NCI-H748 treated with DMSO at 0.1 percent for 48 hours (cell line): ENCODE measurements at places on chromosomes 2 and 18.

GRCh38 chr2:10079870-10080535, at the start of gene CYS1:
TSS of gene CYS1 (minus strand) at chr2:10080411. CDS start at chr2:10080223, 188 bp downstream.
- no peak for DNase-seq

DNA sequence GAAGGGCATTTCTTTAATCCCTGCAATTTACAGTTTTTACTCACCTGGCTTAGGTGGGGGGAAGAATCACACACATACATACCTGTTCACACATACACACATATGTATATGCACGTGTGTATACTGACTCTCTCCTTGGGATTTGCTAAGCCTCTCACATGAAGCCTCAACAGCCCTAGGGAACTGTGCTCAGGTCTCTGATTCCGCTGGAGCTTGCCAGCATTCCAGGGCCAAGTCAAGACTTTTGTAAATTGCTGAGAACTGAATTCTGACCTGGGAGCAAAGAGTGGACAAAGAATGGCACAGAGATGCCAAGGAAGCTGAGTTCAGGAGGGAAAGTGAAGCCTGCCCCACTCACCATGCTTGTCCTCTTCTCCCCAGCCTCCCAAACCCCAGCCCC, 177.3 kb downstream of the TMEM247 start:
- no peak for DNase-seq

GRCh38 chr2:224222291-224222690, 179.6 kb downstream of the FAM124B start:
- DNase-seq: no peak

GRCh38 chr2:48132271-48132625, 225.9 kb upstream of the FBXO11 start:
- DNase-seq: no peak

- DNase-seq: no peak
These were observed 111.6 kb upstream of the NPAS2 start for GRCh38 chr2:100708333-100708732.

DNA sequence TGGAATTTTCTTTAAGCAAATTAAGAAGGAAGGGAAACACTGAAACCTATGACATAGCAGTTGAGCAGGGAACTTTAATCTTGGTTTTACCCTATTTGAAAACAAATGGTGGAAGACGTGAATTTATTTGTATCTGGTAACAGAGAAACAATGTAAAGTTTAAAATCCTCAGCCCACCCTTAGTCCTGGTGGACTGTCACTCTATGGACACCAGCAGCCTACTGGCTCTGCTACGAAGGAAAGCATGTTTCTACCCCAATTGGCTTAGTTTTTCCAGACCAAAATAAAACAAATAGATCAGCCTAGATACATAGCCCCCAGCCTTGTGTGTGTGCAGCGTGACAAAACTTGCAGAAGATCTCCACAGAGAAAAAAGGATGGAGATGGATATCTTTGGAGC, 7.4 kb downstream of the ZEB2 start:
- no peak for DNase-seq

- no peak for DNase-seq
These were observed 616.6 kb upstream of the FSHR start for GRCh38 chr2:49770919-49771318.

DNA sequence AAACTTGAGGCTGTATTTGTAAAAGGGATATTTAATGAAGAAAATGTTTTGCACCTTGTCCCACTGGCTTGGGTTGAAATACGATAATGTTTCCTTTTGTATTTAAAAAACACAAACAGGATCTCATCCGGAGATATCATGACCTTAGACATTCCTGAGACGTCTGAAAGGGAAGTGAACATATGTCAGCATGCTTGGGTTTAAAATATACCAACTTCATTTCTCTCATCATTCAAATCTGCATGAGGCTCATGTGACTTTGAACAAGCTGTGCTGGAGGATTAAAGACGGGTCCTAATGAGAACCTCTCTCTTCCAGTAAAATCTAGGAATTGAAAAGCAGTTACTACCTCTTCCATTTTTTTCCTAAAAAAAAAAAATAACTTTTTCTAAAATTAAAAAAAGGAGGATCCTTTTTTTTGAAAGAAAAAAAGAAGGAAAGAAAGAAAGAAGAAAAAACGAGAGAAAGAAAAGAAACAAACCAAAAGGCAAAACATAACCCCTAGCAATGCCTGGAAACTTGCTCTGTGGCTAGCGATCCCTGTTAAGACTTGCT, 106.8 kb upstream of the ZFP36L2 start:
- DNase-seq: no peak

GRCh38 chr2:58601017-58601416, 359.9 kb upstream of the FANCL start:
- DNase-seq: no peak

DNA sequence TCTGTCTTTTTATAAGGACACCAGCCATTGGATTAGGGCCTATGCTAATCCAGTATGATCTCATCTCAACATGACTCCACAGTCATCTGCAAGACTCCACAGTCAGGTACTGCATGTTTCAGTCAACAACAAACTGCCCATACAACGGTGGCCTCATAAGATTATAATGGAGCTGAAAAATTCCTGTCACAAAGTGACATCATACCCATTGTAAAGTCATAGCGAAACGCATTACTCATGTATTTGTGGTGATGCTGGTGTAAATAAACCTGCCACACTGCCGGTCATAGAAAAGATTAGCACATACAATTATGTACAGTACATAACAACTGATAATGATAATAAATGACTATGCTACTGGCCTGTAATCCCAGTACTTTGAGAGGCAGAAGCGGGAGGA, 102.2 kb downstream of the TEX51 start:
- no peak for DNase-seq

- DNase-seq: no peak
These were observed 14.0 kb downstream of the STRADB start for GRCh38 chr2:201465524-201465971.

GRCh38 chr2:129334696-129335410, 644.6 kb upstream of the RAB6C start:
- no peak for DNase-seq

DNA sequence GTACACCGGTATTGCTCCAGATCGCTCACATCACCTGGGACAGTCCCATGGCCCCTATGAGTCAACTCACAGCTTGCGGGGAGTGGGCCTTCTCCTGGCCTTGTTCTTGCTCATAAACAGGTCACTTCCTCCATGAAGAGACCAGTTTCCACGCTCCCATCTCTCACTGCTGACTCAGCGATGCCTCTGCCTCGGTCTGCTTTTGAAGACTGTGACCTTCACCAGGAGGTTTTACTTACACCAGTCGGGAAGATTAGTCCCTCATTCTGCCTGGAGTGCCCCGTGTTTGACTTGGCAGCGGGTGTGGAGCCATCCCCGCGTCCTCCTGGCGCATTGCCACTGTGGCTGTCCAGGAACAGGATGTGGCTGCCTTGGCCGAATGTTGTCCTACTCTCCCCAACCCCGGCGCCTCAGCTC, 159.8 kb downstream of the RHBDD1 start:
- no peak for DNase-seq

DNA sequence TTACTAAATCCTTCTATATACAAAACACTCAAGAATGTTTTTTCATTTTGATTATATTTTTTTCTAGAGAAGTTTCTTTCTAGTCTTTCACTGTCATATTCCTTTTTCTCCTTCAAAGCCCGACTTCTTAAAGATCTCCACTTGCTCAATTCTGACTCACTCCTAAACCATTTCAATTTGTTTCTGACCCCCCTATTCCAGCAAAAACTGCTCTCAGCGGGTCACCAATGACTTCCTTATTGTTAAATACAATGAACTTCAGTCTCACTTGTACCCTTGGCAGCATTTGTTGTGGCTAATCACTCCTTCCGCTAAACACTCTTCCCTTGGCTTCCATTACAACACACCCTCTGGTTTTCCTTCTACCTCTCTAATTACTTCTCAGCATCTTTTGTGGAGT, 111.1 kb upstream of the RBBP8 start:
- no peak for DNase-seq

DNA sequence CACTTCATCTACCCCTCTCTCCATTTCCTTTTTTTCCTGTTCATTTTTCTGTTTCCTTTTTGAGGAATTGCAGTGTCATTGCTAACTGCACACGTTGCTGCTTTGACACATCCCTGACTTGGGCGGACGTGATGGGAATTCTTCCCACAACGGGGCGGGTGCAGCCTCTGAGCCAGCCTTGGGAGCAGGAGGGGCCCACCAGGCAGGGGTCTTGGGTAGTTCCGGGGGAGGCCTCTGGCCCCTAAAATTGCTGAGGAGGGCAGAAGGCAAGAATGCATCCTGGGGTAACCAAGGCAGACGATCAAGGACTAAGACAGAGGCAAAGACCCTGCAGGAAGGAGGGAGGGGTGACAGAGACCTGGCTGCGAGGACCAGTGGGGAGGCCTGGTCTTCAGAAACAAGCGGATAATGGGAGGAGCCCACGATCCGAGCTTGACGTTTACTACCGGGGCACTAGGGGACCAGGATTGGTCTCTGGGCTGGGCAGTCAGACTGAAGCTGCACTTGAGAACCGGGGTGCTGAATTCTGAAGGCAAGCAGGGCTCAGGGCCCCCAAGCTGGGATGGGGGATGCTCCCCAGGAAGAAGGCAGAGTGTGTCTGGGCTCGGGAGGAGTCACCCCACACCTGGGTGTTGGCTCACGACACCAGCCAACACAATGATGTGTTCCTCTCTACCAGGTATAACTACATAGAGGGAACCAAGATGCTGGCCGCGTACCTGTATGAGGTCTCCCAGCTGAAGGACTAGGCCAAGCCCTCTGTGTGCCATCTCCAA, 14.8 kb upstream of the CNDP1 start:
- DNase-seq: no peak

- DNase-seq: no peak
These were observed 78.3 kb upstream of the CRIM1 start for GRCh38 chr2:36277146-36277808.

- DNase-seq: no peak
These were observed 25.8 kb downstream of the NYAP2 start for GRCh38 chr2:225425284-225425683.

DNA sequence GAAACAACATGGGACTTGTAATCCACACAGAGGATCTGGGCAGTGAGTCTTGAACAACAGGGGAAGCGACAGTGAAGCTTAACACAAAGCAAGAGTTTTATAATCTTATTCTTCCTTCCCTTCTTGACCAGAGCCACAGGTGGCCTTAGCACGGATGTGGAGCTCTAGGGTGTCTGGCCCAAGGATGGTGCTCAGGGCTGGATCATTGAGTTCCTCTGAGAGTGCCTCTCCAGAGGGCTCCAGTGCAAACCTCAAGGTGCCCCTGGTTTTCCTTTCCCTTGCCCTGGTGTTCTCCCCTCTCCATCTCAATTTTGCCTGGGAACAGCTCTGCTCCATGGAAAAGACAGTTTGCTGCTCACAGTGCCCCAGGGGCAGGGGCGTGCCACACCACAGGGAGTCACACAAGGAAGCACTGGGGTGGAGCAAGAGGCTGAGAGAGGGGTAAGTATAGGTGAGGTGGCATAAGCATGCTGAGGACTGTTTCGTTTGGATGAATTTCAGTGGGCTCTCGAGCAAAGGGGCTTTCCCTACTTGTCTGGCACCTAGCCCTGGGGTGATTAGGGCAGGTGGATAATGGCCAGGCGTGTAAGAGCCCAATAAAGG, 88.6 kb upstream of the B3GNT7 start:
- no peak for DNase-seq

GRCh38 chr18:8537400-8537799, 71.8 kb upstream of the RAB12 start:
- no peak for DNase-seq

GRCh38 chr18:50651334-50651733, 91.4 kb downstream of the MAPK4 start:
- no peak for DNase-seq

- DNase-seq: no peak
These were observed 384.3 kb upstream of the ID2 start for GRCh38 chr2:8297376-8298231.

DNA sequence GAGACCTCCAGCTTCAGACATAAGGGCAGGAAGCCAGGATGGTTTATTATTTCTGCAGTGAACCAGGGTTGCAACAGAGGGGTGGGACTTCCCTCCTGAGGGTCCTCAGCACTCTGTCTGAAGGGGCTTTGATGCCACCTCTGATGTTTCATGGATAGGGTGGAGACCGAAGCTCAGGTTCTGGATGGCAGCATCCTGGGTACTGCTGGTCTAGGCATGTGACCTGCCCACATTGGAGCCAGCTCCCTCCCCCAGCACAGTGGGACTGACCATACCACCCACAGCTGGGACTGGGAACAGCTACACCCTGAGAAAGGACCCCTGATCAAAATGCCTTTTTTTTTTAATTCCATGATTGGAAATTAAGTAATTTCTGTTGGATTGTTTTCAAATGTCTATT, 355.2 kb downstream of the ZNF516 start:
- no peak for DNase-seq

DNA sequence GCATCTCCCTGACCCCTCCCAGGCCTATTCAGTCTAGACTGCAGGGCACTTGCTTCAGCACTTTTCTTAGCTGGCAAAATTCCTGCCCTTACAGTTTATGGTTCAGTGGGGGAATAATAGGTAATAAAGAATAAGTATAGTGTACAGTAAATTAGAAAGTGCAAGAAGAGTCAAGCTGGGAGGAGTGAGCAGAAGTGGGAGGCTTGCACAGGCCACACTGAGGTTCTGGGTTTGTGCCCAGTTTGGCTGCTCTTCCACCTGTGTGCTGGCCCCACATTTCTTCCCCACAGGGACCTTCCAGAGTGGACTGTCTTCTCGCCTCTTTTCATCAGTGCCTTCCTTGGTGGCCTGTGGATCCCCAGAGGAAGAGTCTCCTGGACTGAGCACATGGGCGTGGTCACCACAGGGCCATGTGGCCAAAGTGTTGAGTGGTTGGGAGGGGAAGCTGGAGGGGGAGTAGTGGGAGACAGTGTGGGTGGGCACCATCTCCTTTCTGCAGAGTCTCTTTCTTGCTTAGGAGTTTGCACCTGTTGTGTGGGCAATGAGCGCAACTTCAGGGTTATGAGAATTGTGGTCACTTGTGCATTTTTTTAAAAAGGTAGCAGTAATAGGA, 128.6 kb upstream of the ZSWIM2 start:
- no peak for DNase-seq

GRCh38 chr2:16246911-16247310, 306.6 kb downstream of the MYCN start:
- DNase-seq: no peak

DNA sequence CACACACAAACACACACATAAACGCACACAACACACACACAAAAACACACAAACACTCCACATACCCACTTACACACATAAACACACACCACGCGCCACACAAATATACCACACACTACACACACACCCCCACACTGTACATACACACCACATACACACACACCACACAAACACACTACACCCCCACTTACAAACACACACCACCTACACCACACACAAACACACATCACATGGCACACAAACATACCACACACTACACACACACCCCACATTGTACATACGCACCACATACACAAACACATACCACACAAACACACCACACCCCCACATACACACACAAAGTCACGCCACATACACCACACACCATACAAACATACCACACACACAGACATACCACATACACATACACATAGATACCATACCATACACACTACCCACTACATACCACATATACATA, 59.9 kb downstream of the TWIST2 start:
- DNase-seq: no peak

DNA sequence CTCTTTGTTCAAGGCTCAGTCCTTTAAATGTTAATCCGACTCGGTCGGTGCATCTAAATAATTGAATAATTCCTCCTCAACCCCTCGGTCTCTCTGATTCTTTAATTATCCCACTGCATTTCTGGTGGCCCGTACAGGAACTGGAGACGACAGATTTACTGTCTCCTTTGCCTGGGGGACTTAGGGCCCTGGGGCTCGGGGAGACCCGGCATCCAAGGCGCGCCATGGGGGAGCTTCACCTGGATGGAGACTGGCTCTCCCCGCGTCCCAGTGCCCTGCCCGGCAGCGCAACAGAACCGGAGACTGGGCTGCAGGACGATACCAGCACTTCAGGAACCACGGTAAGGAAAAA, 47.7 kb upstream of the SELENOI start:
- no peak for DNase-seq
